ENCODE measurements at places on chromosomes 13 and 19.

DNA sequence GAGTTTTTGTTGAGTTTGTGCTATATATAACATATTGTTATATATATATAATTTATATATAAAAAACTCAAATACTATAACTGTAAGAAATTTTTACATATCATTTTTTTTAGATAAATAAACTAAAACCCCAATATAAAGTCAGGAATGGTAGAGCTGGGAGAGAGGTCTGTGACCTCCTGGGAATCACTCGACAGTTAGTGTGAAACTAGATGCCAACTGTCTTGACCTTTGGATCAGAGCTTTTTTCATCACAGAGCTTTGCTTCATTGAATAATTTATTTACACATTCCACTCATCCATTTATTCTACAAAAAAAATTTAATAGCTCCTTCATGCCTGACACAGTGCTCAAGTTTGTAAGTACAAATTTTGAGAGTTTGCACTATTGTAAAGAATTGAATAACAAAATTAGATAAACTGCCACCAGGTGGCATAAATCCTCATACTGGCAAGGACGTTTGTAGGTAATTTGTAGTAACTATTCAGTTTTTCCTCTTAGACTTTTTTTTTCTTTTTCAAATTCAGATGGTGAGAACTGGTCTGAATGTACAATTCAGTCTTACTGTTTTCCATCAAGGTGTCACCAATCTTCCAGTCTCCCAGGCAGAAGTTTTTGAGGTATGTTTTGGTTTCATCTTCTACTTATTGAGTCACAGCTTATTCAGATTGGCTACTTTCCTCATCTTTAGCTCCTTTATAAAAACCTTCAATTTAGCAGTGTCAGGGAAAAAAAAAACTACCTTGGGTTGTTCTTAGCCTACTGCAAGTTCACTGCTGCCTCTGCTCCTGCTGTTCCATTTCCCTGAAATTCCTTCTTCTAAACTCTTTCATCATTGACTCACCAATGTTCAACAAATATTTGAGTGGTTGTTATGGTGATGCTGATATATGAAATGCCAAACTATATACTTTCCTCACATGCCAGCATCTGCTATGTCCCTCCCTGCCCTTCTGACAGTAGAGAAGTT is 28.7 kb downstream of the LACC1 start:
- peak; percentile 53 for DNase-seq

DNA sequence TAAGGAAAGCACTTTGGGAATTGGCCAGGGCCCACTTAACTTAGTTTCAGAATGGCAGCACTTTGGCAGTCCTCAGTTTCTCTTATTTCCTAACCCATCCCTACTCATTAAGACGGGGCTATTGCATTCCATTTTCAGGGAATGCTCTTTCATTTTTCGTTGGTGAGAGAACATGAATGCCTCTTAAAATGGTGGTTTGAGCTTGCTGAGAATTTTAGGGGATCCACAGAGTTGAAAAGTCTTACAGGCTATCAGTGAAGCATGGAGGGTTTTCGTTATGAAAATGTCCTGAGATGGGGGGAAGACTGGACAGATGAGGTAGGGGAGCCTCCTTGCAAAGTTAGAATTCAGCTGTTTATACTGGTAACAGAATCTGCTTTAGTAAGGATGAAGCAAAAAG is 71.4 kb downstream of the LRCH1 start:
- DNase-seq, result no peak

DNA sequence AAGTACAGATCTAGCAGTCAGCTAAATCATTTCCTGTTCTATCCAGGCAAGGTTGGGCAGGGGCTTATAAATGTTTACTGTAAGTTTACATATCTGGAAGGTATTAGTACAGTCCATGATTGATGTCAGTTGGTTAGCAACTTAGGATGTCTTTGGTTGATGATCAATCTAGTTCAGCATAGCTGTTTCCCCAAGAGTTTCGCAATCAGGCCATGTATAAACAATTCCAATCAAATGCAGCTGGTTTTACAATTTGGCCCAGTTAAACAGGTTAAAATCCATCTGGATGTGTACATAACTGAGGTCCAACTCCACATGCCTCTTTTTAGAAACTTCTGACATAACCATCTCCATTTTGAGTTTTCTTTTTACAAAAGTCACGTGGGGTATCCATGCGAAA is 6.9 kb downstream of the ZNF221 start:
- DNase-seq, result no peak

DNA sequence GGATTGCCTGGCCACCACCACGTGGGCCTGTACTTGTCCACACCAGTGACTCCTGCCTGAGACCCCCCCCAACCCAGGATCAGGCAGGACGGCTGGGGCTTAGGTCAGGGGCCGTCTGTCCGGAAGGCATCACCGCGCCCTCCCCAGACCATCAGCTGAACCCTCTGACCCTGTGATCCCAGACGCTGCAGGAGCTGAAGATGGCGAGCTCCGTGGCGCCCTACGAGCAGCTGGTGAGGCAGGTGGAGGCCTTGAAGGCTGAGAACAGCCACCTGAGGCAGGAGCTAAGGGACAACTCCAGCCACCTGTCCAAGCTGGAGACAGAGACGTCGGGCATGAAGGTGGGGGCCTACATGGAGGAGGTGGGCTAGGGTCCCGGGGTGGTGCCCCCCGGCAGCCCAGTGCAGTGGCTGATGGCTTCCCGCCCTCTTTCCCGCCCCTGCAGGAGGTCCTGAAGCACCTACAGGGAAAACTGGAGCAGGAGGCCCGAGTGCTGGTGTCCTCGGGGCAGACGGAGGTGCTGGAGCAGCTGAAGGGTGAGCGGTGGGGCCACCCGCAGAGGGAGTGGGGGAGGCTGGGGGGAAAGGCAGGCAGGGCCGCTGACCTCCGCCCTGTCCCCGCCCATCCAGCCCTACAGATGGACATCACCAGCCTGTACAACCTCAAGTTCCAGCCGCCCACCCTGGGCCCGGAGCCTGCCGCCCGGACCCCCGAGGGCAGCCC is 3.0 kb downstream of the APC2 start:
- no peak for DNase-seq

DNA sequence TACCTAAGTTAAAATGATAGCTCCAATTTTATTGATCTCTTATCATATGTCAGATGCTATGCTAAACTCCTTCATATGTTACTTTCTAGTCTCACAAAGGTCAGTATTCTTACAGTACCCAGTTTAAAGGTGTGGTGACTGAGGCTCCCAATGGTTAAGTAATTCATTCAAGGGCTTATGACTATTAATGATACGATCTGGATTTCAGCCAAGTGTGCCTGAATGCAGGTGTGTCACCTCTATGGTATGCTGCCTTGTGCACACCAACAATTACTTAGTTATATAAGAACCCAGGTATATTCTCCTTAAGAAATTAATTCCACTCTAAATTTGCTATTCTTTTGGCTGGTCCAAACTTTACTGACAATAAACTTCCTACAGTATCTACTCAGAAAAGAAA is 84.6 kb upstream of the TRPC4 start:
- DNase-seq, result no peak

DNA sequence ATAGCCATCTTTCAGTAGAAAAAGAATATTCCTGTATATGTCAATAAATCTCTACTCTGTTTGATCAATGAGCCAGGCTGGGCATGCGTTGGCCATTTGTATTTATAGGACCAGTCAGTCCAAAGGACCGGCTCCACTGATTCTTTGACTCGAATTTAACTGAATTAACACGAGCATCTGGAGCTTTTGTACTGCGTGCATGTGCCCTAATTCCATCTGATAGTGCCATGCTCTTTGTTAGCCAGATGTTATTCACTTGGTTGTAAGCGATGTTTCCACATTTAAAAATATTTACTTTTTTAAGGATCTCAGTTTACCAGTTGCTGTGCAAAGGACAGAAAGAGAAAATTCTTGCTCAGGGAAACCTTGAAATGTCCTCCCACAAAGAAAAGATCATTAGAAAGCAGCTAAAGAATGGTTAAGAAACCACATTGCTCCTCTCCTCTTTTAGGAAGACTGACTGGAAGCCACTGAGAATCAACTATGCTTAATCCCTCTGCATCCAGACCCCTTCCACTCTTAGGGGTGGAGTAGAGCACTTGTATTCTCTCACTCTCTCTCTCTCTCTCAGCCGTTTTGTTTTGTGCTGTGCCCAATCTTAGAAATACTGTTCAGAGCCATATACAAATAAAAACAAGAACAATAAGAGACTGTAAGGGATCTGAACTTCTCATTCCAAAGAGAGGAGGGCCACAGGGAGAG is 165.8 kb downstream of the DCLK1 start:
- DNase-seq, result no peak

GRCh38 chr19:335486-336066 is 9.0 kb downstream of the MIER2 start:
- DNase-seq, result no peak

DNA sequence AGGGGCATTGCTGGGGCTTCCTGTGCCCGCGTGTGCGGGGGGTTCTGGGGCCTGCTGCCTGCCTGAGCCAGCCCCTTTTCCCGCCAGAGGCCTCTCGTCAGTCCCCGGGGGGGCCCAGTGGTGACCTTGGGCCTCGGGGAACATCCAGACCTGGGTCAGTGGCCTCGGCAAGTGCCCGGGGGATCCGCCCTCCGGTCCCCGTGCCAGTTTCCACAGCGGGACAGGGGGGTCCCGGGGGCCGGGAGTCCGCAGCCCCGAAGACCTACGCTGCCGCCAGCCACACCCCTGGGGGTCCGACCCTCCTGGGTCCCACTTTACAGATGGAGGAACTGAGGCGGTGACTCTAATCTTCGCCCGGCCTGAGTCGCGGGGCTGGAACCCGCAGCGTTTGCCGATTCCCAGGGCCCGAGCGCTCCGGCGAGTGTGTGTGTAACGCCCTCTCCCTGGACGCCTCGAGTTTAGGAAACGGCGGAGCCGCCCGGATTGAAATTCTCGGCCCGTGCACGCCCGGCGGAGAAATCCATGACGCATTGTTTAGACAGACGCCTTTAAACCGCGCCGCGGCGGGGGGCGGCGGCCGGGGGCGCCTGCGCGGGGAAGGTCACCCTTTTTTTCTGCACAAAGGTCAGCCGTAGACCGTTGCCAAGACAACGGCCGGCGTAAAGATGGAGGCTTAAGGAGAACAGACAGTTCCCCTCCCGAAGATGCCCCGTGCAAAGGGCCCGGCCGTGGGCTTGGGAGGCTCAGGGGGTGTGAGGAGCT is 39.3 kb downstream of the EFNA2 start:
- DNase-seq, result peak; percentile 27

DNA sequence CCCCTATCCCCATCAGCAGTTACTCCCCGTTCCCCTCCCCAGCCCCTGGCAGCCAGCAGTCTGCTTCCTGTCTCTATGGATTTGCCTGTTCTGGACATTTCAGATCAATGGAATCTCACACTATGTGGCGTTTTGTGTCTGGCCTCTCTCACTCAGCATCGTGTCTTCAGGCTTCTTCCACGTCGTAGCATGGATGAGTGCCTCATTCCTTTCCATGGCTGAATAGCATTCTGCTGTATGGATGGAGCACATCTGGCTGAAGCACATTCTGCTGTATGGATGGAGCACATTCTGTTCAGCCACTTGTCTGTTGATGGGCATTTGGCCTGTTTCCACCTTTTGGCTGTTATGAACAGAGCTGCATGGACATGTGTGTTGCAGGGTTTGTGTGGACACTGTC is 29.5 kb downstream of the CRTC1 start:
- DNase-seq, result no peak

DNA sequence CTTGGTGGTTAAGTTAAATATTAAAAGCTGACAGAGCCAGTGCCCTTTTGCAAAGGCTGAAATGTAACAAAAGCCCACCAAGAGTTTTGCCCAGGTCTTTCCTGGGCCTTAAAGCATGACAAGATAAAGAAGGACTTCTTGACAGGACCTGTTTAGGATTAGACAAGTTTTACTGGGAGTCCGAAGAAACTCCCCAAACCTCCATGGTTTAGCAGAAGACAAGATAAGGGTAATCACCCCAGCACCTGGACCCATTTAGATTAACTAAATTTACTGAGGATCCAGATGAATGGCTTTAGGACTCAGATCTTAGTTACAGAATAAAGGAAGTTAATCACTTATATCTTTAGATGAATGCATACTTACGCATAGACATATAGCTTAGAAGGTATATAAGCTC is 14.8 kb upstream of the UFM1 start:
- no peak for DNase-seq

DNA sequence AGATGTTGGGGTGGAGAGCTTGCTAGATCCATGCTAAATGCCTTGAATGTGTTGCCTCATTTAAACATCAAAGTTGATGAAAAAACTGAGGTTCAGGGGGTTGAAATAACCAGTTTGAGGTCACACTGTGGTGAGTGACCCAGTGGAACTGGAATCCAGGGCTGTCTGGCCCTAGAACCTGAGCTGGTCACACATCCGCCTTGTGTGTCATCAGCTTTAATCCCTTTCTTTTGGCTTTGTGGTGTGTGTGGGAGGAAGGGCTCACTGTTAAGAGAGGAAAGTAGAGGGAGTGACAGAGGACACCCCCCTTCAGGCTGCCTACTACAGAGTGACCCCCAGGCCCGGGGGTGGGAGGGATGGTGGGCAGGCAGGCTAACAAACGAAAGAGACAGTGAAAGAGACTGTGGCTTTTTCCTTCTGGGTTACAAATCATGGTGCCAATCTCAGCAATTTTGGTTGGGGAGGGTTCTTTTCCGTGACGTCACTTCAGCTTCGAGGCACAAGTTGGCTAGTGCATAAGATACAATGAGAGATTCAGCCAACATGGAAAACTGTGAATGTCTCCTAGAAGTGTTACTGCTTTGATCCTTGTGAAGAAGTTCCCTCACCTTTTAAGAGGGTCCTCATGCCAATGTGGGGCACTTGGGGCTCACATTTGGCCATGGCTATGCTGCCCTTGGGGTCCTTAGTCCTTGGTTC is 164.9 kb downstream of the DLEU7 start:
- no peak for DNase-seq

GRCh38 chr13:83825676-83826075 is 56.6 kb downstream of the SLITRK1 start:
- DNase-seq, result no peak

DNA sequence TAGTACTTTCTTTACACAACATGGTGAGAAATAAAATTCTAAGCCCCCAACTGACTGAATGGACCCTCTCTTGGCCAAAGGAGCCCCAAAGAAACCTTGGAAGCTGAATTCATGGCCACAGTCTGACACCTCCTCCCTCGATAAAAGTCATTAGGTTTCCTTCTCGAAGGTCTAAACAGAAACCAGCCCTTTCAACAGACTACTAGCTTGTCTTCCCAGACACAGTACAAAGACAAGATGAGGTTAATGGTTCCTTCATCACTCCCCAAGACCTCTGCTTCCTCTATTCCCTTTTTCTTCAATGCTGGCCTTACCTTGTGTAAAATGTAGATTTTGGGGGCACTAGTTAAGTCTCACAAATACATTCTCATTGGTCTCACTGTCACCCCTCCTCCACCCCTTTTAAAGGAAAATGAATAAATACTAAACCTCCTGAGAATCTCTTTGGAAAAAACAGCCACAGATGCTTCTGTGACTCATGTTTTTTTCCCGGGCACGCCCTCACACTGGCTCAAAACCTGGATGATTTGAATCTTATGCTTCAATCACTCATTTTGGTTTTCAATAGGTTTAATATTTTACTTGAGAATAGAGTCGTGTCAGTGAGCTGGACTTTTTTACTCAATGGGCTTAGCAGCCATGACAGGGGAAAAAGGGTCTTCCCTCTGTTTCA is 65.8 kb upstream of the MED4 start:
- no peak for DNase-seq

- DNase-seq, result no peak
Observed at GRCh38 chr19:50258918-50259372, 55.5 kb downstream of the MYH14 start.

DNA sequence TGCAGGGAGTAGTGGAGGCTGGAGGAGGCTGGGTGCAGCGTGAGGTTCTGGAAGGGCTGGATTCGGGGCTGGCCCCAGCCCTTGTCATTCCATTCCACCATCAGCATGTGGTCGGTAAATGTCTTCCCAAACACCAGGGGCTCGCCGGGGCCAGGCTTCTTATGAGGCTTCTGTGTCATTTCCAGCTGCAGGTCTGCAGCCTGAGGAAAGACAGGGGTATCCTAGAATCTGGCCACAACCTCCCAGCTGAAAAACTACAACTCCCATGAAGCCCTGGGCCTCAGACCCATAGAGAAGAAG is 4.4 kb downstream of the BCAT2 start:
- no peak for DNase-seq
